Large intestine (tissue), 12 donors: ENCODE measurements at places on chromosomes 5 and 9.
A peak's percentile ranks its signal among the peaks of the same experiment; 100 is the strongest.

- no peak for DNase-seq
These were observed 60.2 kb upstream of the STARD4 start for GRCh38 chr5:111572561-111572960.

- DNase-seq, result no peak
These were observed 488.7 kb upstream of the MEF2C start for GRCh38 chr5:89371646-89372045.

DNA sequence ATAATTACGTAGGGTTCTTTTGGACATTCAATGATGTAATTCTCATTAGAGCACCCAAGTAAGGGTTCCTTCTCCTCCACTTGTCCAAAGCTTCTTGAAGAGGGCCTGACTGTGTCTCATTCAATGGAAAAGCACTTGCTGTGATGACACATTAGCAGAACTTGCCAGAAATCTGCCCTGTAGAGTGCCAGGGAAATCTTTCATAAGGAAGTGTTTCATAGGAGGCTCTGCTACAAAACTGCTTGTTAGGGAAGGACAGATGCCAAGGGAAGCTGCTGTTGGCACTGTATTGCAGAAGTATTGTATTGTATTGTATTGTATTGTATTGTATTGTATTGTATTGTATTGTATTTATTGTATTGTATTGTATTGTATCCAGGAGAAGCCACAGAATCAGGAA, 45.5 kb upstream of the MPDZ start:
- DNase-seq, result no peak

DNA sequence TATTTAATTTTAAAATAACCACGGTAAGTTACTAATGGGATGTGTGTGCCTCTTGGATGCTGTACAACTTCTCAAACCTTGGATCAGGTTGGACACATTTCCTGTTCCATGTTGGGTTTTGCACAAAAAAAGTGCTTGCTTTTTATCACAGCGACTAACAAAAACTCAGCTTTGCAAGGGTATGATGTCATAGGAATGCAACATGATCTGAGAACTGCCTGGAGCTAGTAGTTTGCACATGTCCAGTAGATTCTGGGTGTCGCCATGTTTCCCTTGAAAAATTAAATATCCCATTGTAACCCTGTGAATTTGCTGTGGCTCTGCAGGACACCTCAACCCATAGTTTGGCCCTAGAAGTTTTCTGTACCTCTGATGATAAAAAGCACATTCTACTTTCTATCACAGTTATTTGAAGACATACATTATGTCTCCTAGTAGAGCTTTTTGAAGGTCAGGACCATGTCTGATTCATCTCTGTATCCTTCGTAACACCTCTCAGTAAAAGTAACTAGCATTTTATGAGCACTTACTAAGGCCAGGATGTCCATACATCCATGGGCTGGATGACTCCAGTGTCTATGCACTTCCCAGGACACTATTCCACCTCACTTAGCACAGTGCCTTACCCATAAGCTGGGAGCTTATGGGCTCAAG, 11.5 kb upstream of the FRMPD1 start:
- DNase-seq, result no peak

- DNase-seq, result peak; percentile 10
These were observed 92.1 kb upstream of the FSD1L start for GRCh38 chr9:105355781-105356180.

- no peak for DNase-seq
These were observed 202.7 kb downstream of the ATP10B start for GRCh38 chr5:160649304-160649703.

DNA sequence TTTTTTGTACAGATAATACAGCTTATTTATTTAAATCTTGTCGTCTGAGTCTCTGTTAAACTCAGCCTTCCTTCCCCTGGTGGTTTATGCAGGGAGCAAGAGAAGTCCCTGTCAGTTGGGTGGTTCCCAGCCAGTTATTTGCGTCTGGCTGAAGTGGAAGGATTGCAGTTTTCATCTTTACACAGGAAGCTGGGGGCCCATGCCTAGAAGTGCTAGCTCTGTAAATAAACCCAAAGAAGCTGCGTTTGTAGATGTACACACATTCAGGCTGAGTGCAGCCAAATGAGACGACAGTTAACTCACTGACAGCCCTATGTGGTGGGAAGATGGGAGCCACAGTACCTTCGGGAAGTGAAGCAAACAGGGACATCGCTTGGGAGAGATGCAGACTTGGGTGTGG, 122.1 kb downstream of the SAXO1 start:
- peak; percentile 12 for DNase-seq

- no peak for DNase-seq
These were observed 28.8 kb downstream of the ASS1 start for GRCh38 chr9:130473566-130473965.

GRCh38 chr5:125896368-125896767, 526.8 kb upstream of the GRAMD2B start:
- peak; percentile 72 for DNase-seq

GRCh38 chr9:83715794-83716193, 8.0 kb upstream of the UBQLN1 start:
- DNase-seq, result no peak

- no peak for DNase-seq
These were observed 3.7 kb upstream of the IFNB1 start for GRCh38 chr9:21081451-21081850.

- no peak for DNase-seq
These were observed 139.7 kb downstream of the LRRC70 start for GRCh38 chr5:62718324-62718723.

- DNase-seq, result no peak
These were observed 19.1 kb downstream of the HMCN2 start for GRCh38 chr9:130284690-130285089.

- peak; percentile 55 for DNase-seq
These were observed 64.2 kb upstream of the SELENOP start for GRCh38 chr5:42875785-42876374.

- no peak for DNase-seq
These were observed 137.1 kb downstream of the FOXD1 start for GRCh38 chr5:73311291-73312110.

GRCh38 chr5:1420211-1421195, 24.7 kb downstream of the SLC6A3 start:
- no peak for DNase-seq

DNA sequence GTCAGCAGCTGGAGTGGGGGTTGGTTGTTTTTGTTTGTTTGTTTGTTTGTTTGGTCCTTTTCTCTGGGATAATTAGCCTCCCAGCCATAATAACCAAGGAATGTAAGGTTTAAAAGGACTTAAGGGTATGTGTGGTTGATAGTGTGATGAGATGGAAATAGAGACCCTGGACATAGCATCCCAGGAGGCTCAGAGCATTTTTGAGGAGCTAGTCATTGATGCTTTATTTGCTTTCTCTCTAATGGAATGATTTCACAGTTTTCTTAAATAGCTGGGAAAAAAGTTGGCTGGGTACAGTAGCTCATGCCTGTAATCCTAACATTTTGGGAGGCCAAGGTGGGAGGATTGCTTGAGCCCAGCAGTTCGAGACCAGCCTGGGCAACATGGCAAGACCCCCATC, 45.1 kb downstream of the TTC1 start:
- DNase-seq, result no peak

DNA sequence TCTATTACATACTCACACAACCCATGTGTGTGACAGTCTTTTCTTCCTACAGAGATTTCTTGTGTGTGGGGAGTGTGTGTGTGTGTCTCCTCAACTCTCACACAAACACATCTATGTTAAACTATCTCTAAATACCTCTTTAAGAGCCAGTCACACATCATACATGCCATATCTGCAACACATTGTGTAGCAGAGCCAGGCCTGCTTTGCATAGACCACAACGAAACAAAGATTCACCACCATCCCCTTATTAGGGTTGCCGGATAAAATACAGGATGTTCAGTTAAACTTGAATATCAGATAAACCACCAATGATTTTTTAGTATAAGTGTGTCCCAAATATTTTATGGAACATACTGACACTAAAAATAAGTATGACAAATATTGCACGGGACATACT, 2.3 kb downstream of the FAM170A start:
- DNase-seq, result no peak

DNA sequence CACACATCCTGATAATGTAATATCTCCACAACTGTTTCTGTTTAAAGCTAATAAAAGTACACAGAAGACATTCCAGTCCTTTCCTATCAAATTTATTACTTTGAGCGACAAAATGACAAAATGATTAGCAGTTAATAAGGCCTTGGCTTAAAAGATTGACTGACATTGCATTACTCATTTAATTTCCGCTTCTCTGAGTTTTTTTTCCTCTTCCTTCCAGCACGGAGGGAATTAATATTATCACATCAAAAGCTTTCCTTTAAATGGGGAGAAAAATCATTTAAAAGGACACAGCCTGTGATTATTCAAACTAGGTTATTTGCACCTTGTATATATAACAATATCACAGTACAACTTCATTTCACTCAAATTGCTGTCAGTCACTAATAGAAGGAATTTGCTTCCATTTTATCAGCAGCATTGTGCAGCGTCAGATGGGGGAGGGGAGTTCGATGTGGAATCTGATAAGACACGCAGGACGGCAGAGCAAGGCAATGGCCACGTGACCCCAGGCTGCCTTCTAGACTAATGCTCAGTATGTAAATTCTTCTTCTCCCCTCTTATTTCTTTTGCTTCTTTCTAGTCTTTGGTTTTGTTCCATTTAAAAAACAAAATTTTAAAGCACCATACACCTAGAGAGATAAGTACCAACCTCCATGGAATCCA, 400.5 kb downstream of the IRX1 start:
- no peak for DNase-seq

- DNase-seq, result no peak
These were observed 475.1 kb upstream of the WWC1 start for GRCh38 chr5:167816354-167816753.

GRCh38 chr5:150394131-150394530, 18.6 kb downstream of the CD74 start:
- no peak for DNase-seq

DNA sequence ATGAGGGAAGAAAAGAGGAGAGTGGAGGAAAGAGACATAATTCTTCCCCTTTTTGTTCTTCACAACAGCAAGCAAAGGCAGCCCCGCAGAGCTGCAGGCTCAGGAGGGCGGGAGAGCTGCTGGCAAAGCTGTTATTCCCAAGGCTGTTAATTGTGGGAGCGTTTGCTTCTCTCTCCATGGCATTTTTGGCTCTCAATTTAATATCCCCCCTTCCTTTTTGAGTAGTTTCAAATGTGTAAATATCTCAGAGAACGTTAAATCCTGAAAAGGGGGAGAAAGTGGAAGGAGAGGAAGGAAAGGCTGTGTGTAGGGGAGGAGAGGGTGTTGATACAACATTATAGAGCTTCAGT, 165.7 kb downstream of the NSG2 start:
- DNase-seq, result no peak

DNA sequence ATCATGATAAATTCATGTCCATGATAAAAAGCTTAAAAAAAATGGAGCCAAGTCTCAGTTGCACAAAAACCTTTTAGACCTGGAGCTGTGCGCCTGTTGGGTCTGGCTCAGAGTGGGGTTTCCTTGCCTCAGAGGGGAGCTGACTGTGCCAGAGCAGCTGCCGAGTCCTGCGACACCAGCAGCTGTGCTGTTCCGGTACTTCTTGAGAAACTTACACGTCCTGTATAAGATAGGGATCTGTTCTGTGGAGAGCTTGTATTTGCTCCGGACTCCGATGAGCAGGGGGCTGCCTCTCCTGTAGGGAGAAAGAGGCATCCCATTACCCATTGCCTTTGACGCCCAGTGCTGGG, 28.6 kb downstream of the GFPT2 start:
- DNase-seq, result no peak

DNA sequence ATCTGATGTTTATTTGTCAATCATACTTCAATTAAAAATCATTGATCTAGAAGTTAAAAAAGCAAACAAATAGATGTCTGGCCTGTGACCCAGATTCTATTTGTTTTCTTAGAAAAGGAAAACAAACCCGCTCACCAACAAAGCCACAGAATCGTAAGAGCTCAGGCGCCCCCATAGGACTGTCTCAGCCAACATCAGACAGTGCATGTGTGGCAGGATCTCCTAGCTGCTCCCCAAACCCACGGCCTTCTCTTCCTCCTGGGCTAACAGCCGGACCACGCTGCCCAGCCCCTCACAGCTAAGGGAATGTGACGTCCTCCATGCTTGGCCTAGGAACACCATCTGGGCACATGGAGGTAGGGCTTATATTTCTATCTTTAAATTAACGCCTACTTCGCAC, 19.4 kb downstream of the OR2Y1 start:
- no peak for DNase-seq

GRCh38 chr9:136777359-136777758, 13.0 kb upstream of the LCN15 start:
- peak; percentile 96 for DNase-seq

DNA sequence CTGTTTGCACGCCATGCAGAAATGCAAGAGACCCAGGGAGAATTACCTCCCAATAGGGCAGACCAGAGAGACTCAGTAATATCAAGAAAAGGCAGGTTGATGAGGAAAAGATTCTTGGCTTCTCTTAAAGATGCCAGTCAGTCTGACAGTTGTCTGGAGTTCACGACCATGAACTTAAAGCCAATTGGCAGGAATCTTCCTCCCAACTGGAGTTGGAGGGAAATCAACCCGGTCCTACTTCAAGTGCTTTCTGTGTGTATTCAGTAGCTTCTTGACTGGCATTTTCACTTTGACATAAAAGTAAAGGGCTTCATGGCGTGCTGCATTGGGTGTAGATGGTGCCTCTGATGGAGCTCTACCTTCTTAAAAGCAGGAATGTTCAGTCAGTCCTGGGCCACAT, 144.3 kb downstream of the GOLPH3 start:
- no peak for DNase-seq

DNA sequence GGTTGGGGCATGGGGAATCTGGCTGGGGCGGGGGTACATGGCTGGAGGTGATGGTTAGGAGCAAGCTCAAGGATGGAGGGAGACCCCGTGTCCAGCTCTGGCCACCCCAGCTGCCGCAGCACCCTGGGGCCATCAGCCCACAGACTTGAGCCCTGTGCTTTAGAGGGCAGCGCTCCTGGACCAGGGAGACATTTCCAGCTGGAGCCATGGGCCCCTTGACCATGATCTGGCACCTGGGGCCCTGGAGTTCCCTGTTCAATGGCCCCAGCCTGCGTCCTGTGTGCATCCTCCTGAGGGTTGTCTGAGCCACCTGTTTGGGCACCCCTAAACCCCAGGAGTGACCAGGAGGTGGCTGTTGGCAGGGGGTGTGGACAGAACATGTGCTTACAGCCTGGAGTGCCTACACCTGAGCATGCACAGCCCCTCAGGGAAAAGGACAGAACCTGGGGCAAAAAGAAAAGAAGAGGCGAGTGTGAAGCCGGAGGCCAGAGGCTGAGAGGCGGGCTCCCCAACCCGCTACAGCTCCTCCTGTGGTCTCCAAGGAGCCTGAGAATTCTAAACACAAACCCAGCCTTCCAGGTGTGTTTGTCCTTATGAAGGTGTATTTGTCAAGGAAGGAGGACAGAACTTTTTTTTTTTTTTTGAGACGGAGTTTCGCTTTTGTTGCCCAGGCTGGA, 126.7 kb downstream of the C9orf50 start:
- no peak for DNase-seq

DNA sequence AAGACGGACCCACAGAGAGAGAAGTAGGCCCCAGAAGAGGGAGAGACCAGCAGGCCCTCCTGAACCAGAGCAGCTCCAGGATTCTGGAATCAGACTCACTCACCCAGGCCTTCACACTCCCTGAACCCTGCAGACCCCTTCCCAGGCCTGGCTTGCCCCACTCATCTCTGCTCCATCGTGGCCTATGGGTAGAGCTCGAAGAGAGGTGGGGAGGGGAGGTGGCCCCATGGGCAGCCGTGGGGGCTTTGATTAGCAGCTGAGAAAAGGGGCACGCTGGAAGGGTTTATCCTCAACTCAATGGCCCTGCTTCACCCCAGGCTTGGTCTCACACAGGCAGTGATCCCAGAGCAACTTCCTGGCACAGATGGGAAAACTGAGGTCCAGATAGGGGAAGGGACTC, 613 bp downstream of the MYMK start:
- DNase-seq, result no peak

- no peak for DNase-seq
These were observed 199.5 kb upstream of the DMRT1 start for GRCh38 chr9:642014-642413.
